Activated effector memory CD4-positive, alpha-beta T cell treated with anti-CD3 and anti-CD28 coated beads, Interleukin-2, amount 50 U/mL, for 16 hours (primary cell): ENCODE measurements at places on chromosomes 13 and 19.

DNA sequence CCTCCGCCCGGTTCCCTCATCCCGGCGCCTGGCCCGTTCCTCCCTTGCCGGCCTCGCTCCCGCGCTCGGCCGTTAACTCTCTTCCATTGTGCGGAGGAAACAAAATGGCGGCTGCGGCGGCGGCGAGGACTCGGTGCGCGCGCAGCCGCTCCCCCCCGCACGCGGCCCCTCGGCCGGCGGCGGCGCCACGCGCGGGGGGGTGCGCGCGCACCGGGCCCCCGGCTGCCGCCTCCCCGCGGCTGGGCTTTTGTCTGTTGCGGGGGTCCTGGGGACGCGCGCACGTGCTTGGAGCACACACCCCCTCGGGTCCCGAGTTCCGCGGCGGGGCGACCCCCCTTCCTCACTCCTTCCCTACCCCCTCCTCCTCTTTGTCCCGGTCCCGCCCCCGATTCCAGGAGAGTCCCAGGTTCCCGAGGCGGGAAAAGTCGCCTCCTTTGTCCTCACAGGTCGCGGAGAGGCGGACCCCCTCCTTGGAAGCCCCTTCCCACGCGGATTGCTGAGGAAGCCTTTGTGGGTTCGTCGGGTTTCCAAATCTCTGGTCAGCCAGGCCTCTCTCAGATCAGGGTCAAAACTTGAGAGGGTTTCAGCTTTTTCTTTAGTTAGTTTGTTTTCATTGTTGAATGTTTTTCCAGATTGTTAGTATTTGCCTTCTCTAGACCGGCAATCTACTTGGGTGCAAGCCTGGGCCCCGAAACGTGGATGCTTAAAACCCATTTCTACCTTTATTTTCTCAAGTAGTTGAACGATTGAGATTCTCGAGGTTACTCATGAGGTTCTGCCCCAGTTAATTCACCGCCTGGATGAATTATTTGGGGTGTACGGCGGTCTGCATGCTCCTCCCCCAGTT lies 687 bp downstream of the ILF3 start:
- peak; percentile 86 for DNase-seq

- no peak for DNase-seq
These were observed 21.9 kb upstream of the USP12 start for GRCh38 chr13:27193496-27193895.

GRCh38 chr13:109145631-109146030 lies 516.2 kb downstream of the MYO16 start:
- no peak for DNase-seq

DNA sequence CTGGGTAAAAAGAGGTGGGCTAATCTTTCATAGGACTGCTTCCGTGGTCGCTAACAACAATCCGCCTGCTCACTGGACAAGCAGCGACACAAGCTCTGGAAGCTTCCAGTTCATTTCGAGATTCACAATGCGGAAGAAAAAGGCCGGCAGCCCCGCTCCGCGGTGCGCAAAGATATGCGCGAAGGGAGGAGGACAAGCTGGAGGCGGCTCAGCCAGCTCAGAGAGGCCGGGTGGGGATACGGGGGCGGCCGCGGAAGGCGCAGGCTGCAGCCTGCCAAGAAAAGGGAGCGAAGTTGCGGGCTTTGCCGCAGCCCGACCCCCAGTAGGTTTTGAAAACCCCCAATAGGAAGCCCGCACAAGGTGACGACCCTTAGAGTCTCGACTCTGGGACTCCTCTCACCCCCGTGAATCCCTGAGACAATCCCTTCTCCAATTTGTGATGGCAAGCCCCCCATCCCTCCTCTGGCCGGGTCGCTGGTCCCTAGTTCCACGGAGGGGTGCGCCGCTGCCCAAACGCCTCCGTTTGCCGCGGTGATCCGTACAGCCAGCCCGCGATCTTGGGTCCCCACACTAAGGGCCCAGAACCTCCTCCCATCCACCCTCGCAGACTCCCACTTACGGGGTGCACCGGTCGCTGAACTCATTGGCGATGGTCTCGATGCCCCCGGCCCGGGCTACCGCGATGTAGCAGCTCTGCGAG lies 697 bp downstream of the HSPH1 start:
- DNase-seq = peak; percentile 88

DNA sequence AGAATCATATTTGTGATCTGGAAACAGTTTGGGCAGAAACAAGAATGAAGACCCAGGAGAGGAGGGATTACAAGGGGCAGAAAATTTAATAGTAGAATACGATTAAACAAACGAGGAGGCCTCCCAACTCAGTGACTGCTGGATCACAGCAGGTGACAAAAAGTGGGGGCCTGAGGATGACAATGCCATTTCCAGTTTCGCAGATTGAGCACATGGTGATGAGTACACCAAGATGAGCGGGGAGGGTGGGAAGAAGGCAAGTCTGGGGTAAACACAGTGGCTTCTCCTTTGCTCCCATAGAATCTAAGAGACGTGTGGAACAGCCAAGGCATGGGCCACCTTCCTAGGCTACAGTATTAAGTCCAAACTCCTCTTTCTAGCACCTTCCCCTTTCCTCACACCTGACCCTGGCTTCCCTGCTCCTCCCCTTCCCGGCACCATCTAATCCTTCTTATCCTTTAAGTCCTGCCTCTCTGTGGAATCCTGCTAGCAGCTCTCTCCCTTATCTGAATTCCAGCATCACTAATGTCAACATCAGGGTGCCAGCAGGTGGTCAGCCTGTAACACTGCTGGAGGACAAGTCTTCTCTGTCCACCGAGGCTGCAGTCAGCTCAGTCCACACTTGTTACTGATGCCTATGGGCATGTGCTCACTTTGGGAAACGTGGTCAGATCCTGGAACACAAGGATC lies 13.5 kb downstream of the ATP7B start:
- no peak for DNase-seq

DNA sequence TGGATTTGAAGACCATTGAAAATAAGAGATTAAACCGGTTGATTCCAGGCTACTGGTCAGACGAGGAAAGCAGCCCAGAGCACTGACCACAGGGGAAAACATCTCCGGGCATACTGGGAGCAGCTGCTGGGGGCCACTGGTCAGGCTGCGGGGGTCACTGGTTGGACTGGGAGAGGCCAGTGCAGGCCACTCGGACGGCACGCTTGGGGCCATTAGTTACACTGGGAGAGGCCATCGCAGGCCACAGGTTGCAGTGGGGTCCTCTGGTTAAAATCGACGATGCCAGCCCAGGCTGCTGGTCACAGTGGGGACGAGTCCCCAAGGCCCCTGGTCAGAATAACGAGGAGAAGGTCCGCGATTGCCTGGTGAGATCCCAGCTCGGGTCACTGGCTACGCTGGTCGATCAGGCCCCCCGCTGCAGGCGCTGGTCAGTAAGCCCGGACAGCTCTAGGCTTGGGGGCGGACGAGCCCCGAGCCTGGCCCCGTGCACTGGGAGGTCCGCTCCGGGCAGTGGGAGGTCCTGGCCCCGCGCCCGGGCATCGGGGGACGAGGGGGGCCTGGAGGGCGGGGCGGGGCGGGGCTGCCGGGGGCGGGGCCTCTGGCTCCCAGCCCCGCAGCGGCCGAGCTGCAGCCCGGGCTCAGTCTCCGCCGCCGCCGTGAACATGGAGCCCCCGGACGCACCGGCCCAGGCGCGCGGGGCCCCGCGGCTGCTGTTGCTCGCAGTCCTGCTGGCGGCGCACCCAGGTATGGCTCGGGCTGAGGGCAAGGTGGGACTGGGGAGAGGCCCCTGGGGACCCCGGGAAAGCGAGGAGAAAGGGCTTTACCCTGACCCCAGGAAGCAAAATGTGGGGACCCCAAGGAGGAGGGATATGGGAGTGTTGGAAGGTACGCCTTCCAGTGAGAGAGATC lies at the start of gene BCAM:
Gene BCAM (plus strand): TSS at position 641 of the 909 bp plus-strand sequence. CDS start 22 bp downstream, at position 663.
- no peak for DNase-seq

GRCh38 chr13:28849441-28849840 lies 29.3 kb downstream of the MTUS2 start:
- no peak for DNase-seq

GRCh38 chr13:41833201-41833600 lies 127.7 kb downstream of the VWA8 start:
- DNase-seq = no peak

DNA sequence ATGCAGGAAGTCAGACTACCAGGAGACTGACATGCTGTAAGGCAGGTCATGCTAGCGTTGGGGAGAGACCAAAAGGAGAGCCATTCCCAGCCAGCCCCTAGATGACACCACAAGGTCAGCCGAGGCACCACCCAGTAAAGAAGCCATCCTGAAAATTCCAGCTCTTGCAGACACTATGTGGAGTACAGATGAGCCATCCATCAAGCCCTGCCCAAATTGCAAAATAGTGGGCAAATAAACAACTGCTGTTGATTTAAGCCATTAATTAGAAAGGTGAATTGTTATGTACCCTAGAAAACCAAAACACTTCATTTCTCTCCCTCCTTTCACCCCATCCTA lies 82.1 kb downstream of the TBC1D4 start:
- DNase-seq = no peak

GRCh38 chr19:4049432-4049831 lies 17.3 kb downstream of the ZBTB7A start:
- DNase-seq = no peak

- no peak for DNase-seq
These were observed 485.3 kb downstream of the SLITRK6 start for GRCh38 chr13:85313761-85314503.

- no peak for DNase-seq
These were observed 92.2 kb upstream of the ARHGEF7 start for GRCh38 chr13:111022886-111023285.

GRCh38 chr19:15332311-15332996 lies at the start of gene BRD4:
TSS of gene BRD4 (minus strand) at chr19:15332539. CDS start at chr19:15273099, 59,440 bp downstream.
- DNase-seq = peak; percentile 92

GRCh38 chr13:40635315-40635995 lies 31.0 kb downstream of the FOXO1 start:
- DNase-seq = no peak

DNA sequence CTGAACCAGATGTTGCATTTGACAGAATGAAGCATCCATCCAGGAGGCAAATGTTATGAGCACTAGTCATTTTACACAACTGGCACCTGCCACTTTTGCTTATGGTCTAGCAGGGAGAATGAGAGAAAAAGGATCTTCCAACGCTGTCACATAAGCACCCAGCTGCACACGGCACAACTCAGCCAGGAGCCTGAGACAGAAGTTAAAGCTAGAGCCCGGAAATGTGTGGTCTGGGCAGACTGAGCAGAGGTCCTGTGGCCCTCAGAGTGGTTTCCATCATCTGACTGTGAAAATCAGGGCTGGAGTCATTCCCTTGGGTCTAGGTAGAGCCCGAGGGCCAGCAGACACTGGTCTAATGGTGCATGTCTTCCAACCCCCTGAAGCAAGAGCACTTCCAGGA lies 78.4 kb upstream of the XPO4 start:
- DNase-seq = no peak

DNA sequence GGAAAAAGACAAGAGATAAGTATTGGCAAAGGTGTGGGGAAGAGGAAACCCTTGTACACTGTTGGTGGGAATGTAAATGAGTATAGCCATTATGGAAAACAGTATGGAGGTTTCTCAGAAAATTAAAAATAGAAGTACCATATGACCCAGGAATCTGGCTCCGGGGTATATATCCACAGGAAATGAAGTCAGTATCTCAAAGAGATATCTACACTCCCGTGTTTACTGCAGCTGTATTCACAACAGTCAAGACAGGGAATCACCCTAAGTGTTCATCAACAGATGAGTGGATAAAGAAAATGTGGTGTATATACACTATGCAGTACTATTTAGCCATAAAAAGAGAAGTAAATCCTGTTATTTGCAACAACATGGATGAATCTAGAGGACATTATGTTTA lies 13.5 kb downstream of the KCTD12 start:
- no peak for DNase-seq

DNA sequence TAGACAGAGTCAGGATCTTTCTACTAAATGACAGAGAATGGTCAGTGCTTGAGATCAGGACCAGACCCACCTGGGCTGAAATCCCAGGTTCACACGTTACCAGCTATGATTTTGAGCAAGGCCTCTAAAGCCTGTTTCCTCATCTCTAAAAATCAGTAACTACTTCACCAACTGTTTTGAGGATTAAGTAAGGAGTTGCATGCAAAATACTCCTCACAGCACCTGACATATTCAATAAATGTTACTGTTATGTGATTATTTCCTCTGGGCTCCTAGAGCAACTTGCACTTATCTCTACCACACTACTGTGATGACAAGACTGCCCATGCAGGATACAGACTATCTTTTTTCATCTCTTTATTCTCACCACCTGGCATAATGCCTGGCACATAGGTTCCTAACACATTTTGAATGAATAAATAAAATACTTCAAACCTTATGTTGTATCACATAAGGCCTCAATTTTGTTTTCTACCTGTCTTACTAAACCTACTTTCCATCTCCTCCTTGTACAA lies 1.8 kb downstream of the KATNAL1 start:
- DNase-seq = no peak

DNA sequence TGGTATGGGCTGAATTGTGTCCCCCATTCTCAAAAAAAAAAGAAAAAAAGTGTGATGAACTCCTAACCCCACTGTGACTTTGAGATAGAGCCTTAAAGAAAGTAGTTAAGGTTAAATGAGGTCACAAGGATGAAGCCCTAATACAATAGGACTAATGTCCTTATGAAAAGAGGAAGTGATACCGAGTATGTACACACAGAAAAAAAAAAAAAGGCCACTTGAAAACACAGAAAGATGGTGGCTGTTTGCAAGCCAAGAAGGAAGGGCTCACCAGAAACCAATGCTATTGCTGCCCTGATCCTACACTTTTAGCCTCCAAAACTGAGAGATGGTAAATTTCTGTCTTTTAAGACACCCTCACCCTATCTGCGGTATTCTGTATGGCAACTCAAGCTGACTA lies 955.6 kb downstream of the PCDH17 start:
- no peak for DNase-seq

DNA sequence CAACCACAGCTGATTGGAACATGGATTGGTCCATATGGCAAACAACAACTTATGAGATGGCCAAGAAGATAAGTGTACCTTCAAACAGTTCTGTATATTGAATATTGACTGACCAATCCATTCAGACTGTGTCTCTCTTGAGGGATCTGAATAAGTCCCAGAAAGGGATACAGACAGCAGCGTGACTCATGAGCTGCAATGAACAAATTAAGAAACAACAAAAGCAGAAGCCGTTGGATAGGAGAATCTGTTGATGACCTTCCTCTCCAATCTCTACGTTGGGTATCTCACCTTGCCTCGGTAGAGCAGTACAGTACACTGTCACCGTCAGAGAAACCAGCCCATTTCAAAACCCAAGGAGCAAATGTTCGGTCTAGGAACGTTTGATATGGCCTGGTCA lies 21.3 kb downstream of the MBD3L2B start:
- DNase-seq = no peak

DNA sequence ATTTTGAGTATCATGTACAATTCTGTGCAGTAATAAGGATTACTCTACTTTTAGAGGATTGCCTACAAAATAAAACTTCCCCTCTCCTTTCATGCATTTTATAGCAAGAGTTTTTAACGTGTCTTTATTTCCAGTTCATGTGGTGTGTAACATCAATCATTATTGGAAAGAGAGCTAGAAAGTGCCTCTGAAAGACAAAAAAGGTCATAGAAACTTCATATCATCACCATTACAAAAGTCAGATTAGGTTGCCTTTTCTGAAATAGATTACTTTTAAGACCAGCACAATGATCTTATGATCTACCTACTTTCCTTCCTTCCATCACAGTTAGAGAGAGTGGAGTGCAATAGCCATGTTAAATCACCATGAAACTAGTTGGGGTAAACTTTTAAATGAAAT lies 12.6 kb downstream of the DACH1 start:
- DNase-seq = no peak

- no peak for DNase-seq
These were observed 53.6 kb downstream of the TDRD12 start for GRCh38 chr19:32773126-32773525.

GRCh38 chr13:50911081-50911631 lies 1.6 kb downstream of the RNASEH2B start:
- no peak for DNase-seq
